CD8-positive, alpha-beta T cell (primary cell): ENCODE measurements at places on chromosomes 11 and 22.
A peak's percentile ranks its signal among the peaks of the same experiment; 100 is the strongest.

- DNase-seq: no peak
Observed at GRCh38 chr22:38707346-38707745, 1.6 kb downstream of the GTPBP1 start.

GRCh38 chr11:101269990-101270660 is 140.5 kb upstream of the PGR start:
- DNase-seq: no peak

DNA sequence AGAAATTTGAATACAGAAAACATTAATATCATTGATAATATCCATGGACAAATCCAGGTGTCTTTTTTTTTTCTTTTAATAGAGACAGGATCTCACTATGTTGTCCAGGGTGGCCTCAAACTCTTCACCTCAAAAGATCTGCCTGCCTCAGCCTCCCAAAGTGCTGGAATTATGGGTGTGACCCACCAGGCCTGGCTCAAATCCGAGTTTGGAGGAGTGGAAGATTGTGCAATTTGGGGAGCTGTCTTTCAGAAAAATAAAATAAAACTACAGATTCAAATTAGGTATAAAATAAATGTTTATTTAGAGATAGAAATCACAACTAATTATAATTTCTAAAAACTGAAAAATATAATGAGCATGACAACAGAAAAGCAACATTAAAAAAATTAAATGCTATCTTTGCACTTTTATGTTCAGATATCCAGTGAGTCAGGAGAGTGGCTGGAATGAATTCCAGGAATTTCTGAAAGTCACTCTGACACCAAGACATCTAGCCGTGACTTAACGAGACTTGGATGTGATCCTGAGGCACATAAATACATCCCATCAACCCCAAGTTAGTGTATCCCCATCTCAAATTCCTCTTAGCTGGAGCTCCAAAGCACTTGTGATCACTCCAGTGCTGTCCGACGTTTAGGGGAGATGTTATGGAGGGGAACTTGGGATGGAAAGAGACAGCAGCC is 128.6 kb upstream of the THY1 start:
- DNase-seq: no peak

- no peak for DNase-seq
Observed at GRCh38 chr22:20037419-20037818, 16.5 kb downstream of the TANGO2 start.

DNA sequence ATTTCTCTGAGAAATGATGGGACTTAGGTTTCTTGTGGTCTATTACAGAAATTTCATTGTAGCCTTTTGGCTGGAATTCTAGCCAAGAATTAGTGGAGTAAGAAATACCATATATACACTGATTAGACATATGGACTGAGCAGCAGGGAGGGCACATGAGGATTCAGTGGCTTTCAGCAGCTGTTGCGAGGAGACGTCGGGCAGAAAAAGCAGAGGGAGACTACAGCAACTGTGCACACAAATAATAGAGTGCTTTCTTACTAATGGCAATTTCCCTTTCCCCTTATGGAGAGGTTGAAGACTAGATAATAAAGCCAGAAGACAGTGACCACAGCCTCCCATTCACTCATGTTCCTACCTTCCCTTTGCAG is 35.4 kb upstream of the CCDC34 start:
- no peak for DNase-seq

DNA sequence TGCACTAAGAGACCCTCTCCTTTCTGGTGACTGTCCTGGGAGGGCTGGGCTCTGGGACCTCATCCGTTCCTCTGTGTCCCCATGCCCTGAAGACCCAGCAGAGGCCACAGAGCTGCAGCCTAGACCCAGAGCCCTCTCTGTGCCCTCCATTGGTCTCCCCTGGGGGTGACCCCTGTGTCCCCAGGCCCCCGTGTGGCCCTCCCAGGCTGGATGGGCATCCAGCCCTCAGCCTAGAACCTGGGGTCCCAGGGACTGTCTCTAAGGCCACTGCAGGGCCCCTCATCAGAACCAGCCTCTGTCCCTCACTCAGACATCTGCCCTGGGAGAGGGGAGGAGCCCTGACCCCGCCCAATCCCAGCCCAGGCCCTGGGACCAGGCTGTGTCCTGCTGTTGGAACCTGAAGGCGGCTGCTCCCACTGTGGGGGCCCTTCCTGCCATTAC is 5.7 kb downstream of the IGLL1 start:
- DNase-seq: no peak

DNA sequence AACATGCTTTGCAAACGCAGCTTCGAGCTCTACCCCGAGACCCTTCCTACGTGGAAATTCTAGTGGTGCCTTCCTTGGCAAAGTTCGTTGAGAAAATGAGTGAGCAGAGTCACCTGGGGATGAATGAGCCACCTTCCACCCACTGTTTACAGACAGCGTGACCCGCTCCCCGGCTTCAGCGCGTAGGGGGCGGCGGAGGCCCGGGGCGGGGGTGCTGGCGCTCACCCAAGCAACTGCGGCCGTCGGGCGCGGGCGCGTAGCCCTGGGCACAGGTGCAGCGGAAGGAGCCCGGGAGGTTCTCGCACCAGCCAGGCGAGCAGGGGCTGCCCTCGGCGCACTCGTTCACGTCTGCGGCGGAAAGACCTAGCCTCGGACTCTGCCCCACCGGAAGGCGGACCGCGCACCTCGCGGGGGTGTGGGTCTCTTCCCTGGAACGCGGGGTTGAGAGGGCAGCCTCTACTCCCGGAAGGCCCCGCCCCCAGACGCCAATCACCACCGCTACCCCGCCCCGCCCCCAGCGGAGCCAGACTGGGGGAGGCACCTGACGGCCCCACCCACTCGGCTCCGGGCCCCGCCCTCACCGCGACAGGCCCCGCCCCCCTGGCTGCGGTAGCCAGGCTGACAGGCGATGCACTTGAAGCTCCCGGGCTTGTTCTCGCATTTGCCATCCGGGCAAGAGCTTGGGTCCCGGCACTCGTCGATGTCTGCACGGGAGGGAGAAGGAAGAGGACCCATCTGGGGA is 11.8 kb downstream of the LTBP3 start:
- DNase-seq: peak; percentile 99

DNA sequence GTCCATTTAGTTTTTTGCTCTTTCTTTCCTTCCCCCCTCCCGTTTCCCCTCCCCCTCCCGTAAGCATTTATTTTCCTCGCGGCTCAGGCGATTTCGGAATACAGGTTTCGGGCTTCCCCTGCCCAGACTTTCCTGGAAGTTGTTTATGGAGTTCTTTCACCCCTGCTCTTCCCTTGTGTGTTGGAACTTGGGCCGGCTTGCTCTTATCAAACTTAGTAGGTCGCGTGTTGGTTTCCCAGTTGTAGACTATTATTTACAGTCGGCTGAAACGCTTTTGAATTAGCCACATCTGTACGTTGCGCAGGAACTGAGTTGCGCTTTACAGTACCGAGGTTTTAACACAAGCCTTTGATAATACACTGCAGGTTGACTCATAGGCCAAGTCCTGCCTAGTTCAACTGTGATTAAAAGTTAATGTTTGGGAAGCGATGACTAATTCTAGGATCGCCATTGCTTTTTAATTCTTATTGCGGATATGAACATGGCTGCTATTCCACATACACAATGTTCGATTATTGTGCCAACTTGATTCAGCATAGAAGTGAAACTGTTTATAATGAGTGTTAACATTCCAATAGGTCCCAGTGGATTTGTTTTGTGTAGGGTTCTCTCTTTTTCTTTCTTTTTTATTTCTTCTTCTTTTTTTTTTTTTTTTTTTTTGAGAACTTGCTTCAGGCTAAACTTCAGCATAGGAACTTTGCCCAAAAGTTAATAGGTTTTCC is 1.7 kb downstream of the YAP1 start:
- DNase-seq: peak; percentile 10

- DNase-seq: no peak
Observed at GRCh38 chr11:35541621-35542375, 16.4 kb upstream of the PAMR1 start.

- DNase-seq: no peak
Observed at GRCh38 chr11:108221371-108221770, 1.1 kb downstream of the NPAT start.

DNA sequence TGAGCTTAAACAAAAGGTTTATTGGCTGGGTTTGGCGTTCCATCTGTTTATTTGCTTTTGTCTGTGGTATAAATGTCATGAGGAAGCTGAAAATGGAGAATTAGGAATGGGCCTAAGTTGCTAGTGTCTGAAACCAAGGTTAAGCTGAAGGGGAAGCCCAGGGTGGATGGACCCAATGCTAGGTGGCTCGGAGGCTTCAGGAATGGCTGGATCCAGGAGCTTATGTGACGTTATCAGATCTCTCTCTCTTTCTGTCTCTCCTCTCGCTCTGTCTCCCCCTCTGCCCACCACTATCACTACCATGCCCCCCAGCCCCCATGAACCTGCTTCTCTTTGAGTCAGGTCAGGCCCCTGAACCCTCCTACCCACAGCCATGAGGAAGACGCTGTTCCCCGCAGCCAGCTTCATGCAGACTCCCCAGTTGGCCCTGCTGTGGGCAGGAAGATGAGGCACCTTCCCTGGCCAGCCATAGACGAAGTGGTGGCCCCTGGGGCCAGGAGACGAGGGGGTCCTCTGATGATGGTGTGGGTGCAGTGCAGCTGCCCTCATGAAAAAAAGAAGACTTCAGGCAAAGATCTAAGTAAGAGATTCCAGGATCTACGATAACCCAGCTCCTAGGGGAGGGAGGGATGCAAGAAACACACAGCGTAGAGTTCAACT is 101.5 kb downstream of the BRD1 start:
- no peak for DNase-seq

- no peak for DNase-seq
Observed at GRCh38 chr11:13149991-13150390, 127.6 kb upstream of the BMAL1 start.

- no peak for DNase-seq
Observed at GRCh38 chr11:78878631-78879030, 304.0 kb upstream of the NARS2 start.

GRCh38 chr11:93507517-93507916 is 35.7 kb downstream of the SMCO4 start:
- no peak for DNase-seq

- no peak for DNase-seq
Observed at GRCh38 chr22:31344256-31344577, 1.9 kb downstream of the PATZ1 start.

DNA sequence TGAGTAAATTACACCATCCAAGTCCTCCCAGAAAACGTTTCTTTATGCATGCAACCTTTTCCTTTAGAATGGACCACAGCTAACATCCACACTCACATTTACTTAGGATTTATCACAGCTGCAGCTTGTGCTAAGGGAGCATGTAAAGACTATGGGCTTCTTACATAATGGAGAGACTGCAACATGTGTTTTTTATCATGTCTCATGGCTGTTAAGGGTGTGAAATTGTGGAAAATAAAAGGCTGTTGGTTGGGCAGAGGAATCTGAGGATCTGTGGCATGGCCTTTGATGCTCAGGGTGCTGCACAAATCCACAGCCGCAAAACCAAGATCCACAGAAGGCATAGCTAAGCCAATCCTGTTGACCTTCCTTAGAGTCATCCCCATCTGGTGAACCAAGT is 112.0 kb upstream of the MTNR1B start:
- no peak for DNase-seq

DNA sequence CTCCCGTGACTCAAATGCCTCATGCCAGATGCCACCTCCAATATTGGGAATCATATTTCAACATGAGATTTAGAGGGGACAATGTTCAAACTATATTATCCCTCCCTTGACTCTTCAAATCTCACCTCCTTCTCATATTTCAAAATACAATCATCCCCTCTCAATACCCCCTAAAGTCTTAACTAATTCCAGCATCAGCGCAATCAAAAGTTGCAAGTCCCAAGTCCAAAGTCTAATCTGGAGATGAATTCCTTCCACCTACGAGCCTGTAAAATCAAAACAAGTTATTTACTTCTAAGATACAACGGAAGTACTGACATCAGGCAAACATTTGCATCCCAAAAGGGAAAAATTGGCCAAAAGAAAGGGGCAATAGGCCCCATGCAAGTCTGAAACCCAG is 67.2 kb upstream of the SC5D start:
- no peak for DNase-seq

- DNase-seq: no peak
Observed at GRCh38 chr11:93510196-93510873, 32.9 kb downstream of the SMCO4 start.

- peak; percentile 52 for DNase-seq
Observed at GRCh38 chr11:68383976-68384501, 71.6 kb downstream of the LRP5 start.

DNA sequence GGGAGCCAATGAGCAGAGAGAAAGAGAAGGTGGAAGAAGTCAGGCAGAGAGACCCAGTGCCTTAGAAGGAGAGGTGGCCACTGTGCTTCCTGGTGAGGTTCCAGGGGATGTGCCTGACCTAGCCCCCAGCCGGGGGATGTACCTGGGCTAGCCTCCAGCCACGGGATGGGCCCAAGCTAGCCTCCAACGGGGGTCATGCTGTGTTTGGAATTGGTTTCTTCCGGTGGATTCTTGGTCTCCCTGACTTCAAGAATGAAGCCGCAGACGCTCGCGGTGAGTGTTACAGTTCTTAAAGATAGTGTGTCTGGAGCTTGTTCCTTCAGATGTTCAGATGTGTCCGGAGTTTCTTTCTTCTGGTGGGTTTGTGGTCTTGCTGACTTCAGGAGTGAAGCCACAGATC is 6.9 kb upstream of the SMIM38 start:
- no peak for DNase-seq

- no peak for DNase-seq
Observed at GRCh38 chr11:34425867-34426266, 12.9 kb upstream of the CAT start.

DNA sequence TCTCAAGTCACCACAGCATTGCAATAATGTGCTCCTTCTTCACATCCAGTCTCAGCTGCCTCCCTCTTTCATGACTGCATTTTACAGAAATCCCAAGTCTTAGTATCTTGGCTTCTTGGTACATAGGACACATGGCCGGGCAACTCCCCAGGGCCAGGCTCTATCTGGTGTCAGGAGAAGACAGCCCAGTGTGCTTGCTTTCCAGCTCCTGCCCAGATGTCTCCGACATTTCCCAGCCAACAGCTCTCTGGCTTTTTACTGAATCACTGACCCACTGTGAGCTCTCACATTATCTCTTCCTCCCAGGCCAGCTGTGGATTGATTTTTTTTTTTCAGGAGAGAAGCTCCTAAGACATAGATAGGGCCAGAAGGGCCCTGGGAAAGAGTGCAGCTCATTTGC is 346.0 kb upstream of the C11orf87 start:
- DNase-seq: no peak

DNA sequence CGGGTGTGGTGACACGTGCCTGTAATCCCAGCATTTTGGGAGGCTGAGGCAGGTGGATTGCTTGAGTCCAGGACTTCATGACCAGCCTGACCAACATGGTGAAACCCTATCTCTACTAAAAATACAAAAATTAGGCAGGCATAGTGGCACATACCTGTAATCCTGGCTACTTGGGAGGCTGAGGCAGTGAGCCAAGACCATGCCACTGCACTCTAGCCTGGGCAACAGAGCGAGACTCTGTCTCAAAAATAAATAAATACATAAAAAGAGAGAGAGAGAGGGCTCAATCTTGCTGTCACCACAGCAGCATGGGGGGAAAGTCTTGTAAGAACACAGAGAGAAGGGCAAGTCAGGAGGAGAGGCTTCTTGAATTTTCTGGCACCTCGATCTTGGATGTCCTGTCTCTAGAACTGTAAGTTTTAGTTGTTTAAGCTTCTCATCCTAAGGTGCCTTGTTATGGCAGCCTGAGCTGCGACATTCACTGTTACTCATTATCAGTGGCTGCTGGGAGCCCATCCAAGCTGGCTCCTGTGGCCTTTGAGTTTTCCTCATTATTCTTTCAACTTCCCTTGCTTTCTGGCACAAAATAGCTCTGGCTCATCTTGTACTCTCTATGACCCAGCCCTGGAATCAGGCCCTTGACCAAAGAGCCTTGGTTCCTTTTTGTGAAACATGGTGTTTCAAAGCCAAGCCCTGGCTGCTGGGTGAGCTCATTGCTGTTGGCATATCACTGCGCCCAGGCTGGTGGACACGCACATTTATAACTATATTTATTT is 8.0 kb upstream of the PSMC3 start:
- DNase-seq: no peak
